ENCODE measurements at places on chromosomes 6 and 20. TPM values are rescaled to one million over a fixed set of nuclear protein-coding genes. Genes with fewer than 3 reads are reported as not detected.

Gene LY6G6C
- total RNA-seq = not detected

Gene COL9A3
- total RNA-seq = 0.51 TPM

Gene HSPA12B
- total RNA-seq = not detected

Gene NCOA3
- total RNA-seq = 68.9 TPM

Gene MYBL2
- 1.6 TPM for total RNA-seq

Gene KCNQ2
- total RNA-seq = 0.19 TPM

Gene HLA-DOB
- total RNA-seq = 3.3 TPM

Gene FAXC
- total RNA-seq = not detected

Gene SMPDL3A
- not detected for total RNA-seq

GRCh38 chr6:44388887-44389286 lies 1.4 kb downstream of the CDC5L start:
- DNase-seq = no peak

GRCh38 chr20:35200267-35200666 lies 26.2 kb upstream of the MMP24 start:
- no peak for DNase-seq

- no peak for DNase-seq
Observed at GRCh38 chr6:134165561-134166201, 113.3 kb upstream of the SLC2A12 start.

DNA sequence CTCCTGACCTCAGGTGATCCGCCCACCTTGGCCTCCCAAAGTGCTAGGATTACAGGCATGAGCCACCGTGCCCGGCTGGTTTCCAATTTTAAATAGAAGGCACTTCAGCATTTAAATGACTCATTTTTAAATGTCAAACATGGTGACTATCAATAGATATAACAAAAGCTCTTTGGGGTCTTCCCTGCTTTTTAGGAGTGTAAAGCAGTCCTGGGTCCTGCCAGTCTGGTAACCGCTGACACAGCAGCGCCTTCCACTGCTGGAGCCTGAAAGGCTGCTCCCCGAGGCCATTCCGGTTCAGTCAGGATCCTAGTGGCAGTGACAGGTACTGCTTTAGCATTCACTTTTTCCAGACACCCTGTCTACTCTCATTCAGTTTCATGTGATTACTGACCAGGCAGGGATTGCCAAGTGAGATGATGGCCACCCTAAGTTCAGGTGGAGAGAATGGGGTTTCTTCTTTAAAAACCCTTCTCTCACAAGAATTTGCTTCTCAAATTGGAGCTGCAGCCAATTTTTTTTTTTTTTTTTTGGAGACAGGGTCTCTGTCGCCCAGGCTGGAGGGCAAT lies 5.1 kb downstream of the DIDO1 start:
- DNase-seq = peak; percentile 57

DNA sequence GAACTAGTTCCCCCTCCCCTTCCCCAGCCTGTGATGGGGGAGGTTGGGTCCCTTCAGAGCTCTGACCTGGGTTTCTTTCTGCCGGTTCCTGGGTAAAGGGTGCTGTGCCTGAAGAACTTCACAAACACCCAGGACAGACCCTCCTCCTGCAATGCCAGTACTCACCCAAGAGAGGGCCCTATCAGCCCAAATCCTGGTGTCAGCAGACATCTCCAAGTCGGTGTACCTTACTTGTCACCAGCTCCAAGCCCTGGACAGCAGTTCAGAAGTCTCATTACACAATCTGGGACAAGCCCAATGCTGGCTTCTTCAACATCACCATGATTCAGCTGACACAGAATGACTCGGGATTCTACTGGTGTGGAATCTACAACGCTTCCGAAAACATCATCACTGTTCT lies 467 bp downstream of the TREML4 start:
- DNase-seq = no peak

GRCh38 chr6:154213782-154214181 lies 142.8 kb downstream of the IPCEF1 start:
- no peak for DNase-seq

GRCh38 chr6:121430514-121431460 lies 4.7 kb upstream of the GJA1 start:
- no peak for DNase-seq

- no peak for DNase-seq
Observed at GRCh38 chr20:46974669-46975434, 80.2 kb downstream of the EYA2 start.

- no peak for DNase-seq
Observed at GRCh38 chr6:38137608-38138265, 318.2 kb downstream of the ZFAND3 start.

DNA sequence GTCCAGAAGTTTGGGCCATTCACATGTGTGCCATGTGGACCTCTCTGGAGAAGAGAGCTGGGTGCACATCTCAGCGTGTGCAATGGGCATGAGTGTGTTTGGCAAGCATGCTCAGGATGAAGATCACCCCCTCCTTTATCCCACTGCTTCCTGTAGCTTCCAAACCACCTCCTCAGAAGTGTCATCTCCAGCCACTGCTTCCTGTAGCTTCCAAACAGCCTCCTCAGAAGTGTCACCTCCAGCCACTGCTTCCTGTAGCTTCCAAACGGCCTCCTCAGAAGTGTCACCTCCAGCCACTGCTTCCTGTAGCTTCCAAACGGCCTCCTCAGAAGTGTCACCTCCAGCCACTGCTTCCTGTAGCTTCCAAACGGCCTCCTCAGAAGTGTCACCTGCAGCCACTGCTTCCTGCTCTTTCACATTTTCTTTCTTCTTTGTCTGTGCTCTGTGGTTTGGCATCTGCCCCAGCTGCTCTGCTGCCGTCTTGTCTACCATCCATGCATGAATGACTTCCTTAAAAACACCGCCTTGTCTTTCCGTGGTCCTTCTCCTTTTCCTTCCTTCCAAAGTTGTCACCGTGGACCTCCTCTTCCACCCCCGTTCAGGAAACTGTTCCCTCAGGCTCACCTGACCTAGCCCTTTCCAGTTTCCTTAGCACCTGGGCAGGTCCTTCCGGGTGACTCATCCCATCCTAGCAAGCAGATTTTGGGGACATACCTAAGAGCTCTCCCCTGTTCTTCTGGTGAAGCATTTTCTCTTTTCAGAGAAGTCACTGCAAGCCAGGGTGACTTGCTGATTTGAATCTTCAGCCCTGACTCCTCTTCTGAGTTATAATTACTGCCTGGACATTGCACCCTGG lies 43.5 kb upstream of the TIAM2 start:
- peak; percentile 25 for DNase-seq

GRCh38 chr20:35952480-35953386 lies 1.6 kb downstream of the SCAND1 start:
- DNase-seq = no peak

- no peak for DNase-seq
Observed at GRCh38 chr6:168039849-168040248, 39.2 kb downstream of the FRMD1 start.

DNA sequence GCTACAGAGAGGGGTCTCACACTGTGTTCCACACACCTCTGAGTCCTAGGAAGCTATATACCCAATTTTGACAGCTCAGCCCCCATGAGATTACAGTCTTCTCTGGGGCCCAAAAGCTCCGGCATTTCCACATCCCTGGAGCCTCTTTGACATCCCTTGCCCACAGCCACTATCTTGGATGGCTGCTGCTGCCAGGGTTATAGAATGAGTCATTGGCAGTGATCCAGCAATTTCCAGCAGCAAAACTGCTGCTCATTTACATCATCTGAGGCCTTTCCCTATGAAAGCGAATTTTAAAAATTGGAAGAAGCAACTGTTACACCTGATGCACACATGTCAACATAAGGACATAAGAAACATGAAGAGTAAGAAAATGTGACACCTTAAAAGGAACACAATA lies 590.7 kb downstream of the MEI4 start:
- DNase-seq = no peak

GRCh38 chr6:134315974-134316441 lies 1.9 kb downstream of the SGK1 start:
- no peak for DNase-seq

DNA sequence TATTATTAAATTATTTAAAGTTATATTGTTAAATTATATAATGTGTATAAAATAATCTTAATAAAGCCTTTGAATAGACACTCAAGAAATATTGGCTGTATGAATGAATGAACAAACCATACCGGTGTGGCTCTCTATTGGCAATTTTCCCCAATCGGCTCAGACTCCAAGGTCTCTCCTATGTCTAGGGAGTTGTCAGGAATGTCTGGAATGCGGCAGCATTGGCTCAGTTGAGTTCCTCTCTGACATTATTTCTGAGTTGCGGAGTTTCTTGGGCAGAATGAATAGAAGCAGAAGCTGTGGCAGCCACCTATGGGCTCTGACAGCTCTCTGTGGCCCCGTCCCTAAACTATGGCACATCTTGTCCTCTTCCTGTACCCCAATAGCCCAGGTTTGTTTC lies 111.0 kb downstream of the SOBP start:
- DNase-seq = no peak

DNA sequence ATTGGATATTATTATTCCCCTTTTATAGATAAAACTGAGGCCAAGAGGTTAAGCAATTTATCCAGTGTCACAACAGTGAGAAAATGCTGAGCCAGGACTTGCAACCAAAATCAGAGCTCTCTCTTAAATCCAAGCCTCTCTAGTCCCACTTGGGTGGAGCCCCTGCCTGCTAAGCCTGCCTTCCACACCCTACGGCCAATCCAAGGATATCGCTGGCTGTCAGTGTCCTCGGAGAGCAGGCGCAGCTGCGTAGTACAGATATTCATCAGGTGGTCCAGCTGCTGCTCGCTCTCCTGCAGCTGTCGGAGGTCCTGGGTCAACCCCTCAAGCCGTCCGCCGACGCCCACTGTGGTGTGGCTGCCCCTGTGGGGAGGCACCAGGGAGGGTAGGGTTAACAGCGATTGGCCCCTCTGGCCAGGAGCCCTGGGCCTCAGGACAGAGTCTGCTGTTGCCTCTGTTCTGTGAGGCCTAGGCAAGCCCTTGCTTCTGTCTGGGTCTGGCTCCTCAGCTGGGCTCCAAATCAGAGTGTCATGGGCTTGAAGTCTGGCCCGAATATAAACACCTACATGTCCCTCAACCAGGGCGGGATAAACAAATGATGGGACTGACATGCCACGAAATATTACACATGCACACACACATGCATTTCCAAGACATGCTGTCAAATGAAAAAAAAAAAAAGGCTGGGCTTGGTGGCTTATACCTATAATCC lies 3.9 kb upstream of the NECAB3 start:
- DNase-seq = no peak

GRCh38 chr20:49384437-49385434 lies 97.7 kb downstream of the KCNB1 start:
- DNase-seq = peak; percentile 39

- DNase-seq = no peak
Observed at GRCh38 chr20:19466206-19466928, 253.9 kb downstream of the SLC24A3 start.

GRCh38 chr6:138008791-138009190 lies 98.4 kb downstream of the PERP start:
- no peak for DNase-seq

GRCh38 chr6:20286968-20287565 lies 74.8 kb upstream of the MBOAT1 start:
- DNase-seq = no peak
